Cerebellar nuclear complex (tissue), 1 donor: ENCODE measurements at places on chromosomes 4 and X.

DNA sequence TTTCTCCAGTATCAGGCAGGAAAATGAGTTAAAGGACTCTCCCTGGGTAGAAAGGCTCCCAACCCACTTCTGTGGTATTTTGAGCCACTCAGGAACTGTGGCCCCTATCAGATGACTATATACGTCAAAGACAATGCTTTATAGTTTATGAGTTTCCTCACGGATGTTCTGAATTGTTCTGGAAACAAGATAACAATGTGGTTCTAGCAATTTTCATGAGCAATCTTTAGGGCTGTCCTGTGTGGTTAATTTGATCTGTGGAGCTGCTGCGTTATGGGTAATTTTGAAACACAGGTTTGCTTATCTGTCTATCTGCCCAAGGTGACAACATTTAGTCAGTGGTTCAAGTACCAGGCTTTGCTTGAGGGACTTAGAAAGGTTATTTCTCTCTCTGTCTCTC lies 46.7 kb upstream of the IL2 start:
- no peak for DNase-seq

DNA sequence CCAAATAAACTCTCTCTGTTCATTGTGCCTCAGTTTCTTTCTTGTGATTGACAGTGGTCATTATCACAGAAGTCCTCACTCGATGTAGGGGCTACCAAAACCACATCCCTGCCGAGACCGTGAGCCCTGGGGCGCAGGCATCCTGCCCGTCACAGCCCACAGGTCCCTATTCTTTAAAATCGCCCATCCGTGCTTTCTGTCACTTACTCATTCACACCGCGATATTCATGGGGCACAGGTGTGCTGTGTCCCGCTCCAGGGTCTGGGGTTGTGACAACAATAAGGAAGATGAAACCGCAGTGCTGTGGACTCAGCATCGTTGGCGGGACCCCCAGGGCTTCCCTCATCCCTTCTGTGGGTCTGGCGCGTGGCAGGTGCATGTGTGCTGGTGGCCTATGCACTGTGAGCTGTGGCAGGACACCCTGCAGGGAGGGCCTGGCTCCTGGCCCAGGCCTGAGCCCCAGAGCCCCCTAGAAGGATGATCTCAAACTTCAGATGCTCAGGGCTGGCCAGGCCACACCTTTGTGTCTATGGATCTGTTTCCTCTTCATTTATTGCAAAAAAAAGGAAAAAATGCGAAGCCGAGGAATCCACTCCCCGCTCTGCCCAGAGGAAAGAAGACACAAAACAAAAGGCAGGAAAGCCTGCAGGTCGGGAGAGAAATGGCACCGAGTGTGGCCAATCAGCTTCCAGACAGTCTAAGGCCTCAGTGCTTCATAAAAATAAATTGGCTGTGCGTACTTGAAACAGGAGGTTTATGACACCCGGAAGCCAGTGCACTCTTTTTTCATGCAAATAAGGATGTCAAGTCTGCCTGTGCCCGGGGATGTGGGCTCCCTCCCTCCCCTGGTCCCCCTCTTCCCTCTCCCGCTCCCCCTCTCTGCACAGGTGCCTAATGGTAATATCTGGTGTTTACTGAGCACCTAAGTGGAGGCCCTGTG lies 109.5 kb upstream of the ADRA2C start:
- DNase-seq: no peak

GRCh38 chrX:130645955-130646583 lies 244.3 kb downstream of the RBMX2 start:
- DNase-seq: no peak

- DNase-seq: no peak
Observed at GRCh38 chr4:42655269-42655637, 1.7 kb downstream of the ATP8A1 start.

- DNase-seq: no peak
Observed at GRCh38 chr4:139331185-139331584, 28.9 kb upstream of the NDUFC1 start.

- no peak for DNase-seq
Observed at GRCh38 chr4:149121023-149121404, 678.8 kb upstream of the NR3C2 start.

GRCh38 chr4:127410644-127411043 lies 222.1 kb upstream of the INTU start:
- DNase-seq: no peak

GRCh38 chr4:118270492-118270891 lies 82.3 kb downstream of the PRSS12 start:
- no peak for DNase-seq

DNA sequence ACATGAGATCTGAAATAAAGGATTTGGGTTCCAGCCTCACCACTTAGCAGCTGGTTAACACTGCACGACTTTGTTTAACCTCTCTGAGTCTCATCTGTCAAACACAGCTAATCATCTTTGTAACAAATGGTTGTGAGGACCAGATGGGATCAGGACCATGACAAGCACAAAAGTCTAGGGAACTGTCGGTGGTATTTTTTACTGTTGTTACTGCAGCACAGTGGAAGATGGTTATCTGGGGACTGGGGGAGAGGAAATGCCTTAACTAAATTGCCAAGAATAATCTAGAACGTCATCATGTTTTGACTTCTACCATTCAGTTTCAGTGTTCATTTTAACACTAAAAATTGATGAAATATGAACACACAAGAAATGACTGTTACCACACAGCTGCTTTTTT lies 99.5 kb downstream of the ADGRA3 start:
- no peak for DNase-seq

GRCh38 chr4:38560768-38561558 lies 103.0 kb upstream of the KLF3 start:
- no peak for DNase-seq

GRCh38 chr4:45363931-45364330 lies 637.6 kb upstream of the GNPDA2 start:
- DNase-seq: no peak

DNA sequence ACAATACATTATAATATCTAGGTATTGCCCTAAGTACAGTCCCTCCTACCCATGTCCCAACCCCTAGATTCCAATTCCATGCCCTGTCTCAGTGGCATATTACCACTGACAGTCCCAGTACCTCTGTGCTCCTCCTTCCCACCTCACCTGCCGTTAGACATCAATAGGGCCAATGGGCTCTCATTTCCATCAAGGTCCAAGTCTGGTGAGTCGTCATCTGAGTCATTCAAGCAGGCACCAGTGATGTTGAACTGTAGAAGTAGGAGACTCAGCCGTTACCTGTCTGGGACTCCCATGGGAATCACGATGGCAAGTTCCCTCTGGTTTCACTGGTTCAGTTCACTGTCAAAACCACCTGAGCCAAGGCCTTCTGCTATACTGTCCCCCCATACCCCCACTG lies 51.7 kb downstream of the PHF8 start:
- no peak for DNase-seq

- no peak for DNase-seq
Observed at GRCh38 chr4:71254451-71255012, 84.3 kb upstream of the SLC4A4 start.

GRCh38 chr4:61541459-61541858 lies 341.3 kb downstream of the ADGRL3 start:
- DNase-seq: no peak
